ENCODE measurements at places on chromosomes 16 and 17.

DNA sequence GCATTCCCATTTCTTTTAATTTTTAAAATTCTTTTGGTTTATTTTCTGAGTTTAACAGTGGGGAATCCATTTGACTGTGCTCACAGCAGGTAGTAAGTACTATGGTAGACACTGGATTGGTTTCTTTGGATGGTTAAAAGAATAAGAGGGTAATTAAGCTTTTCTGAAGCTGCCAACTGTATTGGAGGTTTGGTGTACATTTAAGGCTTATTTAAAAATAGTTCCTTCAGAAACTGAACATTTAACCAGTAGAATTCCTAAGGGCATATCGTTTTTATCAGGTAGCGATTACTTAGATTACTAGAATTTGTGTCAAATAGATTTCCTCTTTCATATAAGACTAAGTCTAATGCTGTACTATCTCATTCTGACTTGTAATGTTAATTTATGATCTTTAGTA is 162.4 kb downstream of the PPM1E start:
- DNase-seq, result no peak

DNA sequence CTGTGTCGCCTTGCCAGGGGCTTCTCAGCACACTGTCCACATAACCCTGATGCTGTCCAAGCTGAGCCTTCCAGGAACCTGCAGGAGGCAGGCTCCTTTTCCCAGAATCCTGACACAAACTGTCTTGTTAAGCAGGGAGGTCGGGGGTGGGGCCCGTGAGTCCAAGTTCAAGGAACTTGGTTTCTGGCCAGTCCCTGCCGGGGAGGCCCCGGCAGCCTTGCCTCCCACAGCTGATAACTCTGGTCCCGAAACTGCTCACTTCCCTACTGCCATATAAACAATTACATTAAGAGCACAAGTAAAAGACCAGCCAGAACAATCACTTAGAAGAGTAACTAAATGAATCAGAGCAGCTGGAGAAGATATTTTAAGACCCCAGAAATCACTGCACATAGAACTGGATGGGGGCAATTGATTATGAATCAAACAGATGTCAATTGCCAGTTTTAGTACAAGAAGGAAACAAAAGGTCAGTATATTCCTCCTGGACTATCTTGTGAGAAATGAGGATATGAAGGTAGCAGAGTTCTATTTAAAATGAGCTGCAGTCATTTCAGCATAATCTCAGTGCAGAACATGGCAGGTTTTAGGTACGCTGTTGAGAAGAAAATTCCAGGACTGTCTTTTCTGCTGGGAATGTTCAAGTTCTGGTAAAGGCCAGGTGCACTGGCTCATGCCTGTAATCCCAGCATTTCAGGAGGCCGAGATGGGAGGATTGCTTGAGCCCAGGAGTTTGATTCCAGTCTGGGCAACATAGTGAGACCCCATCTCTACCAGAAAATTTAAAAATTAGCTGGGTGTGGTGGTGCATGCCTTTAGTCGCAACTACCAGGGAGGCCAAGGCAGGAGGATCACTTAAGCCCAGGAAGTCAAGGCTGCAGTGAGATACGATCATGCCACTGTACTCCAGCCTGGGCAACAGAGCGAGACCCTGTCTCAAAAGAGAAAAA is 169.8 kb downstream of the PITPNC1 start:
- no peak for DNase-seq

DNA sequence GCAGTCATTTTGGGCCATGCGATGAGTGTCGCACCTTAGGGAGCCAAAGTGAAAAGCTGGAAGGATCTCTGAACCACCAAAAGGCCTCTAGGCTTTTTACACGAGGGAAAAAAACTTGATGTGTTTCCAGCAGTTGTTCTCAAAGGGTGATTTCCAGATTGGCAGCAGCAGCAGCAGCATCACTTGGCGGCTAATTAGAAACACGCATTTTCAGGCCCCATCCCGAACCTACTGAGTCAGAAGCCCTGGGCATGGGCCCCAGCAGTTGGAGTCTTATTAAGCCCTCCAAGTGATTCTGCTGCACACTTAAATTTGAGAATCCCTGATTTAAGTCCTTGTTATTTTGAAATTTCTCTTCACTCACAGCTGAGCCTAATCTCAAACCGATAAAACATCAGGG is 25.3 kb upstream of the PYY start:
- no peak for DNase-seq

DNA sequence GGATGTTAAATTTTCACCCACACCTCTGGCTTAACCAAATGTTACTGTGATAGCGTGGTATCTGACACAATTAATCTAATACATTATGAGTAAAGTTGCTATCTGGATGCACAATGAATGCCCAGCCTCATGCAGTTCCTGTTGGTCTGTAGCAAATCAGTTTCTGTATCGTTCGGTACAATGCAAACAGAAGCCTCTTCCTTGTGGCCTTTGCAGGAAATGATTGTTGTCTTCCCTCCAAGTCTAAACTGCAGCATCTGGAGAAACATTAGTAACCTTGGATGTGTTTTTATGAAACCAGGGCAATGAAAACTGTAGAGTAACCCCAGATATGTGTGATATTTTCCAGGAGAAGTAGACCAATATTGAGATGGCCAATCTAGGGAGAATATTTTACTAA is 46.8 kb downstream of the CYB561 start:
- DNase-seq, result no peak

DNA sequence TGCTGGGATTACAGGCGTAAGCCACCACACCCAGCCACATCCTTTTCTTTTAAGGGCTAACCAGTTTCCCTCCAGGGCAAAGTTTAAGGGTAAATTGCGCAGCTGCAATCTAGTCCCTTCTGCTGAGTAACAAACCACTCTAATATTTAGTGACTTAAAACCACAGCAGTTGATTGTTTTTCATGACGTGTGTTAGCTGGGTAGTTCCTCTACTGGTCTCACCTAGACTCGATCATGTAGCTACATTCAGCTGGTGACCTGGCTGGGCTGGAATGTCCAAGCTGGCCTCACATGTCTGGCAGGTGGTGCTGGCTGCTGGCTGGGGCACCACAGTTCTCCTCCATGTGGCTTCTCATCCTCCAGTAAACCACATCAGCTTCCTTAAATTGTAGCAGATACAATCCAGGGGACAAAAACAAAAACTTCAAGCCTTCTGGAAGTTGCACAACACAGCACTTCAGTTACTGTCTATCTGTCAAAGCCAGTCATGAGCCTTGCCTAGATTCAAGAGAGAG is 75.5 kb downstream of the GPRC5B start:
- DNase-seq, result no peak

DNA sequence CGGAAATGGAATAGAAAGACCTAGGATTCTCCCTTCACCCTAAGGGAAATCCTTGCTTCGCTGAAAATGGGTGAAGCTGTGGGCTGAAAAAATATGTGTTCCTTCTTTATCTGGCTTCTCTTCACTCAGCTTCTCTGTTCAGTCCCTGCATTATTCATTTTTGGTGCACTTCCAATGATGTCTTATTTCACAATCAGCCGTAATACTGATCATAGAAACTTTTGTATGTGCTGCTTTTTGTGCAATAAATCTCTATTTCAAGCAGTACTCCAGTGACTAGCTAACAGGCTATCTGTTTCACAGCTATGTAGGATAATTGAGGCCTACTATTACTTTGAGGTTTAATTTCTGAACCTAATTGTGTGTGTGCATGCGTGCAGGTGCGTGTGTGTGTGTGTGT is 144.6 kb downstream of the FOXL1 start:
- no peak for DNase-seq

DNA sequence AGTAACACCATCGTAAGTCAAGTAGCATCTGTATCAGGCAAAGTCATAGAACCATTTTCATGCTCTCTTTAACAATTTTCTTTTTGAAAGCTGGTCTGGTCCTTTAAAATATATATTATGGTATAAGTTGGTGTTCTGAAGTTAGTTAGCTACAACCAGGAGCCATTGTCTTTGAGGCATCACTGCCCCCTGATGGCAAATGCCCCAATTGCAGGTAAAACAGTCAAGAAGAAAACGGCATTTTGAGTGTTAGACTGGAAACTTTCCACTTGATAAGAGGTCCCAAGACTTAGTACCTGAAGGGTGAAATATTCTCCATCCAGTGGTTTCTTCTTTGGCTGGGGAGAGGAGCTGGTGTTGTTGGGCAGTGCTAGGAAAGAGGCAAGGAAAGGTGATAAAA is 14.1 kb downstream of the TP53 start:
- DNase-seq, result no peak

DNA sequence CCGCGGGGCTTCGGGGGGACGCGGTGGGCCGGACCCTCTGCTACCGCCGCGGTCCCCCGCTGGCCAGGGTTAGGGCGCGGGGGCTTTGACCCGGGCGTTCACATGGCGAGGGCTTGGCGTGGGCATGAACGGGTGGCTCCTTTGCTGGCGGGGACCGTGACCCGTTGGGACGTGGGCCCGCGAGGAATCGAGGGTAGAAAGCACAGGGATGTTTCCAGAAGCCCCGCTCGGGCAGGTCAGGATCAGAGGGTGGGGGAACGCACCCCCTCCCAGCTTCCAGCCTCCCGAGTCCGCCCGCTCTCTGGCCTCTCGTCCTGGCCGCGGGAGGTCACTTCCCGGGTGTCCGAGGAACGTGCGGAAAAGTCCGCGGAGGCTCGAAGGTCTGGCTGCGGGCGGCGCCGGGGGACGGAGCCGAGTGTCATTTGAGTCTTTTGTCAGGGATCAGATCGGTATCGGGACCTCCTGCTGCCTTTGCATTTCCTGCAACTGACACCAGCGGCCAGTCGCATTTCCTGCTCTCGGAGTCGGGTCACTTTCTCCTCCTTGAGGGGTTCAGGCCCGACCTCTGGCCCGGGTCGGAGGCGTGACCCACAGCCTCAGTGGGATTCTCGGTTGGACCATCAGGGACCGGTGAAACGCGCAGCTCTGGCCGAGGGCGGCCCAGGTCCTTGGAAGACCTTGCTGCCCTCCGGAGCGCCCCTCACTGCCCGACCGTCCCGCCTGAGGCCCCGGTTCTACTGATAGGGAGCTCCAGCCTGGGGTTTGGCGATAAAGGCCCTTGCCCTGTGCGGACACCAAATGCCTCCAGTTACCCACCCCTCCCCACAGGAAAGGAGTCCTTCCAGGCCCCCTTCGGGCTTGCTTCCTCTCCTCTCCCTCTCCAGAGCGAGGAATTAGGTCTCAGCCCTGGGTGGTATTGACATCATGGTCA is 702 bp upstream of the WNT3 start:
- DNase-seq, result no peak

Measured in dermis microvascular lymphatic vessel endothelial cell (primary cell).